ENCODE measurements at places on chromosomes 16 and 17. TPM values are rescaled to one million over a fixed set of nuclear protein-coding genes. Genes with fewer than 3 reads are reported as not detected.

GRCh38 chr17:16470265-16470664, 21.7 kb downstream of the LRRC75A start:
- no peak for DNase-seq

UBE2Z gene
- 84.0 TPM for total RNA-seq

GAS2L2 gene
- total RNA-seq: not detected

DNA sequence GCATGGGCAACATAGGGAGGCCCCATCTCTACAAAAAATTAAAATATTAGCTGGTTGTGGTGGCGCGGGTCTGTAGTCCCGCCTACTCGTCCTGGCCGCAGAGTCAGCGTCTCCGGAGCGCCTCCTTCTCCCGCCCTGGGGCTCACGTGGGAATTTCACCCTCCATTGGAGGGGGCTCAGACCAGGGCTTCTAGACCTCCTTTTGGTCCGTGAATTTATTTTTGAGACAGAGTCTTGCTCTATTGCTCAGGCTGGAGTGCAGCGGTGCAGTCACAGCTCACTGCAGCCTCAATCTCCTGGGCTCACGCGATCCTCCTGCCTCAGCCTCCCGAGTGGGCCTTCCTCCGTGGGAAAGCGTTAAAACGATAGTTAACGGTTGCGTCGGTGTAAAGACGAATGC, 394 bp upstream of the NME4 start:
- DNase-seq: no peak

MPO gene
- total RNA-seq: 0.63 TPM

DNA sequence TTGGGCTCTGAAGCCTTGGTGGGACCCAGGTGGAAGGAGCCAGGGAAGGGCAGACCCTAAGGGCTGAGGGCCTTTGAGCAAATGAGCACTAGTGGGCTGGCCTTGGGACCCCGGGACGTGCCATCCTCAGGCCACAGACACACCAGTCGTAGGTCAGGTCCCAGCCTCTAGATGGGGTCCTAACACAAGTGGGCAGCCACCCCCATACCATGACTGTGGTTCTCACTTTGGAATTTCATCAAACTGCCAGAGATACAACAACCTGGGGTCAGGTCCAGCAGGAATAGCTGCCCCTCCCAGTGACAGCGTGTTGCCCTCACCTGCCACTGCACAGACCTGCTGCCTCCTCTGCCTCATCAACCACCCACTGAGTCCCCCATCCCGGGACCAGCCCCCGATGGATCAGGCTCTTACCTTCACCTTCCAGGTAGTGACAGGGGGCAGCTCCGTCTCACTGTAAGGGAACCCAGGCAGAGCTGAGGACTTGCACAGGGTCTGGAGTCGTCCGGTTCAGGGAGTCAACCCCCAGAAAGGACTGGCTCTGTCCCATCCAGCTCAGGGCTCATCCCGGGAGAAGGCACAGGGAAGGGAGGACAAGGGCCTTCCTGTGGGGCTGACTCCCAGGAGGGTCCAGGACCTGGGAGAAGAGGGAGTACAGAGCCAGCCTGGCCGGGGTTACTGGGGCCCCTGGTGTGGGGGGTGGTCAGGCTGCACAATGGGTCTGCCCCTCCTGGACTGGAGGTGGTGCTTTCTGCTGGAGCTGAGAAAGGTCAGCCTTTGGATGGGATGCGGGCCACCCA, 40.0 kb downstream of the LGALS9 start:
- DNase-seq: no peak

DNA sequence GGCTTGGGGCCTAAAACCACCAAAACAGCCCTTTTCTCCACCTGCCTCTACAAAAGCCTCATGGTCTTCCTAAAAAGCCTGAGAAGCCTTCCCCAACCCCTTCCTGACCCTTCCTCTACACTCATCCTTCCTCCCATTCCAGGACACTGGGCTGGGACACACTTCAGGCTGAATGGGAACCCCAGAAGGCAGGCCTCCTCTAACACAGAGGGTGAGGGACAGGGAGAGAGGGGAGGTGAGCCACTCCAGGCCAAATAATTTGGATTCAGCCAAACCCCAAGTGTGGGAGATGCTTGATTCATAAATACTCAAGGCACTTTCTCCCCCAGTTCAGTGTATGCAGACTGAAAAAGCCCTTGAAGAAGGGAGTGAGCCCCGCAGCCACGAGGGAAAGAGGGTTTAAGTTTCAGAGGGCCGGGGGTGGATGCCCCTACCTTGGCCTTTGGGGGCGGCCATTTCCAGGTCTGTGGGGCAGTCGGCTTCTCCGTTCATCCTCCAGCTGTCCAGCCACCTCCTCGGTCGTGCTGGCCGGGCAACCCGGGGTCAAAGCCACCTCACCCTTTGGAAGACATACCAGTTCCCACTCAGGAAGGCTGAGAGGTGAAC, 1.6 kb downstream of the UBTF start:
- no peak for DNase-seq

GRCh38 chr16:87652799-87653198, 50.5 kb downstream of the JPH3 start:
- DNase-seq: no peak

- no peak for DNase-seq
Measured at GRCh38 chr17:74513987-74514631, 17.2 kb downstream of the CD300LB start.

GRCh38 chr16:63890081-63890480, 1231.8 kb downstream of the CDH11 start:
- no peak for DNase-seq

GRCh38 chr17:61451538-61452300, 503 bp upstream of the TBX4 start:
- no peak for DNase-seq

GRCh38 chr17:79080761-79081290, 6.2 kb downstream of the ENGASE start:
- DNase-seq: peak; percentile 69

- no peak for DNase-seq
Measured at GRCh38 chr16:52453644-52454043, 93.3 kb downstream of the TOX3 start.

GRCh38 chr17:83127431-83128160, 48.2 kb downstream of the METRNL start:
- DNase-seq: peak; percentile 60

- no peak for DNase-seq
Measured at GRCh38 chr17:34393401-34393800, 30.4 kb upstream of the CCL1 start.

- DNase-seq: no peak
Measured at GRCh38 chr16:12341966-12342365, 365.4 kb downstream of the SNX29 start.

NAA60 gene
- 32.4 TPM for total RNA-seq

GRCh38 chr17:27848931-27849330, 44.2 kb downstream of the LYRM9 start:
- no peak for DNase-seq

DNA sequence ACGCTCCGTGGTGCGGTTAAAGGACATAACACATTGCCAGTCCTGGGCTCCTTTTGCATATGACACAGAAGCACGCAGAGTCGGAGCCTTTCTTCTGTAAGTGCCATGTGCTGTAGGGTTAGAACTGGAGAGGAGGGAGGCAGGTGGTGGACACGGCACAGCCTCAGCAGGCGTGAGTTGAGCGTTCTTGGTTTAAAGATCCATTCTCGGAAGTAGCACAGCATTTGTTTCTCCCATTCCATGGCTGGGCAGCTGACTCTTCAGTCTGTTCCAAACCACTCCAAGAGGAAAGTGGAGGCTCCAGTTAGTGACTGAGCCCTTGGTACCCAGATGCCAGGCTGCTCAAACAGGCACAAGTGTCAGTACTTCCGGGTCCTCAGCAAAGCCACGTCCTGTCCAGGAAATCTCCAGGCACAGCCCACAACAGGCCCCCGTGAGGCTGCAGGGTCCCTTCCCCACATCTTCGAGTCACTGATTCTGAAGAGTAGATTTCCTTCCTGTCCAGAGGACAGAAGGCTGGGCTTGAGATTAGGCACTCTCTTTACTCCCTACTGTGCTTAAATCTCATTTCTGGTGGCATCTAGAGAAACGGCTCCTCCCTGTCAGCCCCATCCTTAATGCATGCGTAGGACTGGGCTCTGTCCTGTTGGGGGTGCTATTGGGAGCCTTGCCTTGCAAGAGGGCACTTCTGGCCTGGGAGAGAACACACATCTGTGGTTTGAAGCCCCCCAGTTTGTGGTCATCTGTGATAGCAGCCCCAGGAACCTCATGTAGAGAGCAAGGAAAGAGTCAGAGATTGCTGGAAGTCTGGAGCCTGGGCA, 39.6 kb upstream of the NAT9 start:
- DNase-seq: no peak

TAT gene
- total RNA-seq: not detected

CNTD1 gene
- total RNA-seq: 0.81 TPM

GRCh38 chr16:90031931-90032673, 12.8 kb upstream of the DBNDD1 start:
- DNase-seq: no peak

GRCh38 chr17:7340179-7340578, 3.9 kb downstream of the ACAP1 start:
- DNase-seq: no peak

DNA sequence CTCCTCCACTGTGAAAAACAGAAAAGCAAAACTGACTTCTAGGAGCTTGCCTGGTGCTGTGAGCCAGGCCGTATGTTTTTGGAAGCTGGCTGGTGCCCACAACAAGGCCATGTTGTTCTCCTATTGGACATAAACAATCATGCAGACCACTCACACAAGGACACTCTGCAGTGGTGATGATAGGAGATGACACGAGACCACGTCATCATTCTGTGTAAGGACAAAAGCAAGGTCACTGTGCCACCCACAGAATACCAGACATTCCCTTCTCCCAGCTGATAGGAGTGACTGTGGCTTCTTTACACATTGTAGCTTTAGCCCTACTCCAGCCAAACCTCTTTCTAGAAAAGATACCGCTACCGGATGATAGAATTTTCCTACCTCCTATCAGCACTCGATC, 47.7 kb upstream of the LCMT1 start:
- DNase-seq: no peak

KRTAP9-2 gene
- total RNA-seq: not detected

GRCh38 chr16:57069053-57069452, 23.3 kb upstream of the CPNE2 start:
- no peak for DNase-seq

- DNase-seq: peak; percentile 21
Measured at GRCh38 chr16:50303041-50303604, 36.8 kb downstream of the ADCY7 start.

DNA sequence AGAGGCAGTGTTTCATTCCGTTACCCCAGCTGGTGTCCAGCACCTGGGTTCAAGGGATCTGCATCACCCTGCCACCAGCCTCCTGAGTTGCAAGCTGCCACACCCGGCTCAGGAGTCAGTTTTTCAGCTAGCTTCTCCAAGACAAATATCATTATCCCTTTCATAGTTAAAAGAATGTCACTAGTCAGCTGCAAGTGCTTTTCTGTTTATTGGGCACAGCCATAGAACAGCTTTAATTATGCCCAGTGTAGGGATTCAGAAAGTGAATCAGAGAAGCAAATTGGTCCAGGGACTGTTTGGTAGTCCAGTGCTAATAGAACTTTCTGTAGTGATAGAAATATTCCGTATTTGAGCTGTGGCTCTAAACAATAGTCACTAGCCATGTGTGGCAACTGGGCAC, 2.9 kb upstream of the AOC3 start:
- no peak for DNase-seq

- no peak for DNase-seq
Measured at GRCh38 chr17:7336240-7337175, at the start of gene ACAP1. Gene ACAP1, plus strand, starts transcription at chr17:7336529. Its CDS starts 206 bp downstream, at chr17:7336735.

- no peak for DNase-seq
Measured at GRCh38 chr17:7613769-7614424, 800 bp downstream of the FXR2 start.

ZPBP2 gene
- total RNA-seq: not detected

DNA sequence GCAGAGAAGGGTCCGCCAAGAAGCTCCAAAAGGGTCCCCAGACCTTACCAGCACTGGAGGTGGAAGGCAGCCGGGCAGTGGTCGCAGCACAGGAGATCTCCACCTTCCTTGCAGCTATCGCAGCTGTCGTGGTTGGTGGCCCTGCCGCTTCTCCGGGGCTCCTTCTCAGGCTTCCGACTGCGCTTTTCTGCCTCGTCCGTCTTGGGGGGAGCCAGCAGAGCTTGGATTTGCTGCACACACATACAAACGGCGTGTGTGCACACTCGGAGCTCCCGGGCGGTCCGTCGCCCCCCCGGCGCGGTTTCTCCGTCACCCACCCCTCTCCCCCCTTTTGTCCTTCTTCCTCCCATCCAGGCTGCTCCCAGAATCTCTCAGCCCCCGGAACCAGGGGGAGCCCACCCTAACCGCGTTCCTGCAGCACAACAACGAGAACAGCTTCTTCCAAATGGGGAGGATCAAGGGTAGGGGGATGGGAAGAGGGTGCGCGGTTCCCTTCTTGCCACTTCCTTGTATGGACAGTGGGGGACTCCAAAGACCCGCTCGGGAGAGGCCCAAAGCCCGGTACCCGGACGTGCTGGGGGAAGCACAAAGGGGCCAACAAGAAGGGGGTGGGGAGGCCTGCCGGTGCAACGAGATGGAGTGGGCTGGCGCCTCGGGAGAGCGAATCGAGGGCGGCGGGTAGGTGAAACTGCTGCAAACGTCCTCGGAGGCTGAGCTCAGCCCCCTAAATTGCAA, 1.1 kb downstream of the PHF12 start:
- DNase-seq: peak; percentile 80

DNA sequence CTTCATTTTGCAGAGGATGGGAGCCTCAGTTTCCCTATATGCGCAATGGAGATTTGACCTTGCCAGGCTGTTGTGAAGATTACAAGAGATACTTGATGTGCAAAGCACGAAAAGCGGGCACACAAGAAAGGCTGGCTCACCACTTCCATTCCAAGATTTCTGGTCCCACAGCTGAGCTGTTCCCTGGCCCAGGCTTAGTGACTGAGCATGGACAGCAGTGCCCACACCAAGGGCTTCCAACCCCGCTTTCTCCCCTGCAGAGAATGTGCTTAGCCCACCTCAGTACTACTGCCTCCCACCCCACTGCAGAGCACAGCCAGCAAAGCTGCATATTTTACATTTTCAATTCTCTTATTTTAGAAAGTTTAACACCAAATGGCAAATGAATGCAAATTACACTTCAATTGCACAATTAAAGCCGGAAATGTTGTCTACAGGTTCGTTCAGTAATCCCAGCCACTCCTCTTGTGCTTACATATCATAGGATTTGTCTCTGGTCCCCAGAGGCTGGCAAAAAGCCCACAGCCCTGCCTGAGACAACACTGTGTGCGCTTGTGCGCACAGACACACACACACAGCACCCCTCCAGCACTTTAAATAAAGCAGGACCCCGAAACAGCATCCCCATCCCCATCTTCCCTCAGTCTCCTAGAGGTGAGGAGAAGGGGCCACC, 51.8 kb downstream of the VAC14 start:
- no peak for DNase-seq

Measured in aorta (tissue), 5 donors.